Astrocyte (in vitro differentiated cells and primary cell): ENCODE measurements at places on chromosomes 1 and 21.

GRCh38 chr1:28811766-28812668 is at the start of gene OPRD1:
Gene OPRD1 (plus strand): TSS chr1:28812170. CDS start chr1:28812384, 214 bp downstream.
- no peak for DNase-seq

- DNase-seq: no peak
These were observed 26.8 kb upstream of the UBE2U start for GRCh38 chr1:64176659-64177058.

DNA sequence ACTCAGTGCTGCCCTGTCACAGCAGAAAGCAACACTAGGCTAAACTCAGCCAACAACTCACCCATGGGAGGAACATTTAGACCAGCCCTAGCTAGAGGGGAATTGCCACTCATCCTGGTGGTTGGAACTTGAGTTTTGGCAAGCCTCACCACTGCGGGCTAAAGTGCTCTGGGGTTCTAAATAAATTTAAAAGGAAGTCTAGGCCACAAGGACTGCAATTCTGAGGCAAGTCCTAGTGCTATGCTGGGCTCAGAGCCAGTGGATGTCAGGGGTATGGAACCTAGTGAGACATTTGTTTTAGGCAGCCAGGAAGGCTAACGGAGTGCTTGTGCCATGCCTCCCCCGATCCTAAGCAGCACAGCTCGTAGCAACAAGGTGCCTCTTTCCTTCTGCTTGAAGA is 78.0 kb downstream of the RGS13 start:
- DNase-seq: peak; percentile 20

DNA sequence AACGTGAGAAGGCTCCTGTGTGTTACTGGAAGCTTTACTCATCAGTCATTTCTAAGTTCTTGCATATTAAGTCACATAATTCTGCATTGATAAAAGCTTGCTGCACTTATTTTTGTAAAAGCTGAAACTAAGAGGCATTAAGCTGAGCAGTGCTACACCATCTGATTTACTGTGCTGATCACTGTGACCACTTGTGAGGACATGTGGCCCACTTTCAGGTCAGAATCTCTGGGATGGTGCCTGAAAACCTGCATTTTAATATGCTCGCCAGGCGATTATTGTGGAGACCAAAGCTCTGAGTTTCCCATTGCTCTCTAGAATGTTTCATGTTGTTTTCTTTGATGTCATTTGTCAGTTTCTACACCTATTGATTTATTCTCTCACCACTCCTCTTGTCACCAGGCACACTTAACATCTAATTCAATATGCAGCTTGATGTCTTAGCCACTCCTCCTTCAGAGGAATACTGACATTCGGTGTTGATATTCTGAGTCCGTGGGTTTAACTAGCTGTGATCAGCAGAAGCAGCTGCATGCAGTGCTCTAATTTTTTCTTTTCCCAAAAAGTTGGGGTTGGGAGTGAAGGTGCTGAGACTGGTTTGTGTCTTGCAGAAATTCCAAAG is 85.3 kb downstream of the RAVER2 start:
- DNase-seq: no peak
